Fibroblast of skin of abdomen (primary cell): ENCODE measurements at places on chromosomes 11 and 22.
A peak's percentile ranks its signal among the peaks of the same experiment; 100 is the strongest.

DNA sequence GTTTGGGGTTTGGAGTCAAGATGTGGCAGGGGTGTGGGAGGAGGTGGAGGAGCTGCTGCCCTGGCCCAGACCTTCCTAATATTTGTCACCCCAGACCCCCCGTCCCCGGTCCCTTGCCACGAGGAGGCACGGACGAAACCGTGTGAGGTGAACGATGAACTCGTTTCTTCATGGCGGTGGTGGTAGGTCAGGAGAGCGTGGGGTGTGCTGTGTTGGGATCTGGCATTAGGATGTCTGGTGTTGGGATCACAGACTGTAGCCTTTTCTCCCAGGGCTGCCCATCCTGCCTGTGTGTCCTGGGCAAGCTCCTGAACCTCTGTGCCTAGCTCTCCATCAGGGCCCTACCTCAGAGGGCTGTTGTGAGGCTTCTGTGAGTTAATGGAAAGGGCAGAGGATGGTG, 8.4 kb downstream of the MAPK8IP2 start:
- DNase-seq = no peak

DNA sequence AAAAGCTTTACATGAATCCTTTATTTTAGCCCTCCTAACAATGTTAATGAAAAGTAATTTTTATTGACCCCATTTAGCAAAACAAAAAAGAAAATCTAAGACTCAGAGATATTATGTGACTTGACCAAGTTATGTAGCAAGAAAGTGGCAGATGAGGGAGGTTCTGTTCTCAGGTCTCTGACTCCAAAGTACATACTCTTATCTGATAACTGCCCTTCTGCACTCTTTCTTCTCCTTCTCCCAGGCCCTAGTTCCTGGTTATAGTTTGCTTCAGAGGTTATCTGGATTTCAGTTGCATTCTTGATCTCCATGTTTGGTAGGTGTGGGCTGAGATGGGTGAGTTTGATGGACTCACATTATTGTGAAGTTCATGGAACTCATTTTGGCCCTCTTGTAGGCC, 4.5 kb downstream of the OR9Q2 start:
- no peak for DNase-seq

DNA sequence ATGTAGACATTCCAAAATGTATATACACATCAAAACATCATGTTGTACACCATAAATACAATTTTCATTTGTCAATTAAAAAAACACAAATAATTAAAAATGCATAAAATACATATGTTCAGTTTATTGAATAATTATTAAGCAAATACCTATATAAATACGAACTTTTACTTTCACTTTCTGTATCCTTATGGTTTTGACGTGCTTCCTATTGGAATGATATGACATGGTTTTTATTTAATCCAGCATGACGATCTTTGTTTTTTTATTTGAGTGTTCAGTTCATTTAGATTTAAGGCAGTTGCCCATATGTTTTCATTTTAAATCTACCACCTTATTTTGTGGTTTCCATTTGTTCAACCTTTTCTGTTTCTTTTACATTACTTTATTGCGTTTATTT, 198.3 kb upstream of the PLET1 start:
- DNase-seq = peak; percentile 6

DNA sequence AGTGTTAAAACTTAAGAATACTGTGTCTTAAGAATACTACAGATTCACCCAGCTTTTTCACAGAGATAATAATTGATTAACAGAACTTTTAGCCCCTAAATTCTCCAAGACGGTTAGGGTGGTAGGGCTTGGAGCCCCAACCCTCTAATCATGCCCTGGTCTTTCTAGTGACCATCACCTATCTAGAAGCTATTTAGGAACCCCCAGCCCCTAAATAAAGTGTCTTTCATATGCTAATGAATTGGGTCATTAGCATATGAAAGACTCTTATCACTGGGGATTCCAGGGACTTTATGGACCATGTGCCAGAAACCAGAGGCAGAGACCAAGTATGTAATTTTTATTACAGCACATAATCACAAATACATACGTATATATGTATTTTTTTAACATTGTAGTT, 999.7 kb upstream of the RAG2 start:
- no peak for DNase-seq
